ENCODE measurements at places on chromosomes 1 and 21. TPM values are rescaled to one million over a fixed set of nuclear protein-coding genes. Genes with fewer than 3 reads are reported as not detected.

The KRTAP13-2 gene
- not detected for total RNA-seq

DNA sequence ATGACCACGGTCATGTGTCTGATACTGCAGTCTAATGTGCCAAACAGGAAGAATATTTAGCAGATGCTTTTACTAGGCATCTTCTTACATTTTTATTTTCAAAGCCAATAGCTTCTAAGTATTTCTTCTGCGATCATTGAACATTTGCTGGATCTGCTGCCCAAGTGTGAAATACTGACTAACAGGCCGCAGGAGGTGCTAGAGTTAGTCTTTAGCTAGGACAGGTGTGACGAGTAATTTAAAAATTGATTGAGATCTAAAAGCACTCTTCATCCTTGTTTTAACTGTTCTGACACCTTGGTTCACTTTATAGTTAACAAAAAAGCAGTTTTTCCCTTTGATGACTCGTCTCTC, 748 bp upstream of the FAM78B start:
- DNase-seq: no peak

DNA sequence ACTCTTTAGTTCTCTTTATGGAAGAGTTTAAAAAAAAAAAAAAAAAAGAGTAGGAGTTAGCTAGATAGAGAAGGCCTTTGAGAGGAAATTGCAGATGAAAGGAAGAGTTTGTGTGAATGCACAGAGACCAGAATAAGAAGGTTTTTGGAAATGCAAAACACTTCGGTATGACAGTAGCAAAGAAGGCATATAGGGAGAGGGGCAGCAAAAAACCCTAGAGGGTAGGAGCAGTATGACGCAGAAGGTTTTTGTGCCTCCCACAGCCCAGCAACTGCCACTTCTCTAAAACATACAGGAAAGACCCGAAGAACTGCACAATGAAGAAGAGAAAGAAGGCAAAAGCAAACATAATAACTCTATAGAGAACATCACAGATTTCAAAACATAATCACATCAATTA, 84.3 kb downstream of the WDR64 start:
- DNase-seq: no peak

GRCh38 chr1:30507016-30507312, 216.4 kb downstream of the MATN1 start:
- no peak for DNase-seq

The GPR89B gene
- total RNA-seq: 9.4 TPM

The IFNLR1 gene
- total RNA-seq: 2.3 TPM

The SDC3 gene
- 23.1 TPM for total RNA-seq

DNA sequence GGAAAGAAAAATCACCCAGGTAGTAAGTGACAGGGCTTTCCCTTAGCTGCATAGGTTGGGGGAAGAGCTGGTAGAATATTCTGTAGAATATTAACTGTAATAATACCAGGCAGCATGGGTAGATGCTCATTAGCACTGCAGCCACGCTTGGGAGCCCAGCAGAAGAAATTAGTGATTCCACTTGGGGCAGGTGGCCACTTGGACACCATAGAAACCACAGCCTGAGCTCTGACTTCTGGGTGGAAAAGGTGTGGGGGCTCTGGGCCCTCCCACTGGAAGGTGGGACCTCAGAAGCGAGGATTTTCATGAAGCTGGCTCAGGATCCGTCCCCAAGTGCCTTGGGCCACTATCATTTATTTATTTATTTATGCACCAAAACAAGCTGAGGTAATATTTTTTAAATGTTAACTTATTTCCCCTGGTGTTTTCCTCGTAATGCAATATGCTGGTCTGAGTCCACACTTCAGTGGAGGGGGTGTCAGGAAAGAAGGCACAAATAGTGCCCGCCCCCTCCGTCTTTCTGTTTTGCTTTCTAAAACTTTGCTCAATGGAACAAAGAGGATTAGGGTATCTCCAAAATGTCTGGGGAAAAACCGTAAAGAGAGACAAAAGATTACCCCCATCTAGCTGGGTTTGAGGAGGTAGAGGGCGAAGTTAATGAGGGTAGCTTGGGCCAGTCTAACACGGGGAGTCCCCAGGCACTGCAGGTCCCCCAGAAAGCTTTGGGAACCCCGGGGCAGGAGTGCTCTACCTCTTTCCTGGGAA, 75.2 kb upstream of the GADD45A start:
- DNase-seq: no peak

Measured in heart right ventricle (tissue), 16 donors.